ENCODE measurements at places on chromosomes 7 and 10.

DNA sequence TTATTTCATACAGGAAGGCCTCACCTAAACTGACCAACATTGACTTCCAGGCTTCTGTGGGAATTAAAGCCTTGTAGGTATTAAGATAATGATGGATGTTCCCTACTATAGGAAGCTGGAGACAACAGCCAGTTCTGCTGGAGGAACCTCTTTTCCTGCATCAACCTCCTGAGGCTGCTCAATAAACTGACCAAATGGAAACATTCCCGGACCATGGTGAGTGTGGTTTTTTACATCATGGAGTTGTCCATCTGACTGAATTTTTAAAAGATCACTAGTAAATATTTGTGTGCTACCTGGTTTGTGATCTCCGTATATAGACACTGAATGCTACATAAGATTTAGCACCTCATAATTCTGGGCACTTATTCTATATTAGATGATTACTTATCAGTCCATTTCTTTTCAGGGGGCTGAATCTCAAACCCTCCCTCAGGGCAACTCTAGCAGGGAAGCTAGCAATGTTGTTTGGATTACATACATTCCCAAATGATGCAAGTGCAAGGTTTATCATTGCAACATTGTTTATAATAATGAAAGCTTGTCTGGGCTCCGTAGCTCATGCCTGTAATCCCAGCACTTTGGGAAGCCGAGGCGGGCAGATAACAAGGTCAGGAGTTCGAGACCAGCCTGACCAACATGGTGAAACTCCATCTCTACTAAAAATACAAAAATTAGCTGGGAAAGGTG lies 21.5 kb upstream of the SMKR1 start:
- no peak for DNase-seq

DNA sequence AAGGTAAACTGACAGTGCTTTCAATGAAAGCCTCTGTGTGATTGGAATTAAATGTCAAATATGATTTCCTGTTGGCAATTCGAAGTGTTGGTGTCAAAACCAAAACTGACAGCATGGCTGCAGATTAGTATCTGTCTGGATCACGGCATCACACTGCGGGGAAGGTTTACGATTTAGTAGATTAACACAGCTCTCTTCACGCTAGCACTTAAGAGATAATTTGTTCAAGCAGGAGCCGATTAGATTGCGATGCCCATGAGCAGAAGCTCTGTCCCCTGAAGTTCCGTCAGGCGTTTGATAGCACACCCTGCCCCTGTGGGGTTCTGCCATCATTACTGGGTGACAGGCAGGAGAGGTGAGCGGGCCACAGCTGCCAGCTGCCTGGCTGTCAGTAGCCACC lies 279.5 kb upstream of the AUTS2 start:
- peak; percentile 78 for DNase-seq

DNA sequence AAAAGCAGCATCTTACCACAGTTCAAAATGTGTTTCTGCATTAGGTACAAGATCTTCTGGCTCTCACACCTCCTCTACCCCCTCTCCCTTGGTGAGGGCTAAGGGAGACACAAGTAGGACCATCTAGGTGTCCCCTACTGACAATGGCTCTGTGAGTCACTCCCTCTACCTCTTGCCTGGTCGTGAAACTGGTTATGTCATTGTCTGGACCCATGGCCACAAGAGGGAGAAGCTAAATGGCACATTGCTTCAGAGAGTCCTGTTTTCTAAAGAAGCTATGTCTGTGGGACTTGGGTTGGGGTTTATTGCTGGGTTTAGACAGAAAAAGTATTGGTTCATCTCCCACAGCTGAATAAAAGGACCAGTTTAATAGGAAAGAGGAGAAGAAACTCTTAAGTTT lies 4.0 kb upstream of the PLXNA4 start:
- no peak for DNase-seq

GRCh38 chr10:70477661-70478162 lies 855 bp upstream of the PALD1 start:
- no peak for DNase-seq

- no peak for DNase-seq
These were observed 882 bp downstream of the IRF5 start for GRCh38 chr7:128938544-128939074.

DNA sequence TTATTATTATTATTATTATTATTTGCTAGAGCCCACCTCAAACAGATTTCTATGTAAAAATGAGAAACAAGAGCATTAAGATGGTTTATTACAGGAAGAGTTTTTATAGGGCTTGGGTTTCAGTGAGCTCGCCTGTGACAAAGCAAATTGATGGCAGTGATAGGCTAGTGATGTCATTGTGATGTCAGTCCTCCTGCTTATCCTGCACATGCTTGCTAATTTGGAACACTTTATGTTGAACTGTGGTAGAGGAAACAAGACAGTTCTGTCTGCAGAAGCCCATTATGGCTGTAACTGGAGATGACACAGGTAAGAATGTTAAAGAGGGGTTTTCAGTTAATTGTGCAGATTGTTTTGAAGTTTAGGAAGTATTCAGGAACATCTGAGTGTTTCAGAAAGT lies 68.3 kb downstream of the CREM start:
- no peak for DNase-seq

DNA sequence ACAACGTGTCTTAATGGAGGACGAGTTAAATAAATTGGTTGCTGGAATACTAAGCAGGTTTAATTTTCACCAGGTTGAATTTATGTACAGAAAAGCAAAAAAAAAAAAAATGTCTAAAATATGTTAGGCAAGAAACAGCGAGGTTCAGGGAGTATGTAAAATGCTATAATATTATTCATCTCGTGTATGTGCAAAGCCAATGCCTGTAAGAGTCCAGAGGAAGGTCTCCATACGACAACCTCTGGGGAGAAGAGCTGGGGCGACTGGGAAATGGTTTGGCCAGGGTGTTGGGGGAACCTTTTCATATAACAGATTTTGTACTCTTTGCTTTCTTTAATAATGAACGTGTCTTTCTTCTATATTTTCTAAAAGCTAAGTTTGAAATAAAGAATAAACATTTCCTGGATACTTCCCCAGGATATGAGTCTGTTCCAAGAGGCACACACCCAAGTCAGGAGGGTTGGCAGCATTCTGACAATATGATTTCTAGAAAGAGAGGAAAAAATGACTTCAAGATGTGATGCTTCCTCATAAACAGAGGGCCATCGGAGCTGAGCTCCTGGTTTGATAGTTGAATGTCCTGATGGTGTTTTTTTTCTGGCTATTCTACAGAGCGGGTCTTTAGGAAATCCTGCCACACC lies 208.6 kb upstream of the MGMT start:
- no peak for DNase-seq

GRCh38 chr10:28496481-28496961 lies 36.4 kb upstream of the WAC start:
- no peak for DNase-seq

DNA sequence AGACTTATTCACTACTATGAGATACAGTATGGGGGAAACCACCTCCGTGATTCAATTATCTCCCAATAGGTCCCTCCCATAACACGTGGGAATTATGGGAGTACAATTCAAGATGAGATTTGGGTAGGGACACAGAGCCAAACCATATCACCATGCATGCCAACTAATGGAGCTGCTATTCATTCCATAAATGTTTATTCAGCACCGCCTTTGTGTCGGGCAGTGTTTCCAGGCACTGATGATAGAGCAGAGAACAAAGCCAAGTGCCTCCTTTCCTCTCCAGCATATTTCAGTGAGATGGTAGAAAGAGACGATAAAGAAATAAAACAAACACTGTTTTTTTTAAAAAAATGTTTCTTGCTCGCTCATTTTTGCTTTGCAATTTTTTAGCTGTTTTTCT lies 295.9 kb upstream of the FOXK1 start:
- DNase-seq = no peak

DNA sequence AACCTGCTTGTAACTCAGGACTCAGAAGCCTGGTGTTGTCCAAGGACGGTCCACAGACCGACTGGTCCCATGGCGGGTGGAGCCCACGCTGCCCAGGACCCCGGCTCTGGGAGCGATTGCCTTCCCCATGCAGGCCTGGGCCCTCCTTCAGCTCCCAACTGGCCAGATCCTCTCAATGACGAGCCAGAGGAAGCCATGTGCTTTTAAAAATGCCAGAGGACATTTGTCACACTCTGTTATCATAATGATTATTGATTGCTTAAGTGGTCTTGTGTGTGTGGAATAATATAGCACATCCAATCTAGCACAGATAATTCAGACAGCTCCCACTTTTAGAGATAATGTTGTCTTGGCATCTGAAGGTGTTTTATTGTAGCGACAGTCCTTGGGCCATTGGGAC lies 22.6 kb upstream of the OGDHL start:
- no peak for DNase-seq

DNA sequence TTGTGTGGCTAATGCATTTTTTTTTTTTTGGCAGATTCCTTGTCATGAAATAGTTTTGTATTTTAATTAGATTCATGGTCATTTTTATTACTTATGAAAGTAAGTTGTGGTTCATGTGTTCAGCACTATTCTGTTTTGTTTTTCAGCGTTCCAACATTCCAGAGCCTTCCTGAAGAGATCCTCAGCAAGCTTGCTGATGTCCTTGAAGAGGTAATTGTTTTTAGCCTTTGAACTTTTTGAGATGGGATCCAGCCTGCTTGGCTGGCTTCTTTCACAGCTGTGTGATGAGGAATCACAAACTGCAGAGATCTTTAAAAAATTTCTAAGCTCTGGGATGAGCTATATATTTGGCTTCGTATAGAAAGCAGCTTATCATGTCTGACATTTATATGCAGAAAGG lies 208.0 kb upstream of the CSTF2T start:
- no peak for DNase-seq

DNA sequence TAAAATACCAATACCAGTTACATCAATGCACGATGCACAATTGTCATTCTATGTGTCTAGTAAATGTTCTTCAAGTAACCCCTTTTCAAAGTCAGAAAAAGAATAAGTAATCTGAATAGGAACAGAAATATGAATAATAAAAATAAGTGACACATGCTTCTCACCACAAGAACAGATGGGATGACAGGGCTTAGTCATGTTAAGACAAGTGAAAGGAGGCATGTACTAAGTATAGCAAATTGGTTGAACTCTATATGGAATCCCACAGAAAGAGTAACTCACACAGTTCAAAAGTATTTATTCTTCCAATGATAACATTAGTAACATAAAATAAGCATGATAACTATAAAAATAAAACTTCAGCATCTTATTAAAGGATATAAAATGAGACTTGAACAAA lies 100.9 kb upstream of the TAS2R16 start:
- peak; percentile 24 for DNase-seq

- no peak for DNase-seq
These were observed 581 bp downstream of the FAM3C start for GRCh38 chr7:121395494-121395960.

DNA sequence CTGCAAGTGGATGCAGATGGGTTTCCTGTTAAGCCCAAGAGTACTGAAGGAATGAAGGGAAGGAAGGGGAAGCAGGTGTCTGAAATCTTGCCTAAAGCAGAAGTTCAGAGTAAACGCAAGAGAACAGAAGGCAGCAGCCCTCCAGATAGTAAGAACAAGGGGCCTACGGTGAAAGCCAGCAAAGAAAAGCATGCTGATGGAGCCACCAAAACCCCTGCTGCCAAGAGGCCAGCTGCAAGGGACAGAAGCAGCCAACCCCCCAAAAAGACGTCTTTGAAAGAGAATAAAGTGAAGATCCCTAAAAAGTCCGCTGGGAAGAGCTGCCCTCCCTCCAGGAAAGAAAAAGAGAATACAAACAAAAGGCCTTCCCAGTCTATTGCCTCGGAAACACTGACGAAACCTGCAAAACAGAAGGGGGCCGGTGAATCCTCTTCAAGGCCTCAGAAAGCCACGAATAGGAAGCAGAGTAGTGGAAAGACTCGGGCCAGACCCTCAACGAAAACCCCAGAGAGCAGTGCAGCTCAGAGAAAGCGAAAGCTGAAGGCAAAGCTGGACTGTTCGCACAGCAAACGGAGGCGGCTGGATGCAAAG lies 152.5 kb downstream of the LCOR start:
- DNase-seq = no peak

DNA sequence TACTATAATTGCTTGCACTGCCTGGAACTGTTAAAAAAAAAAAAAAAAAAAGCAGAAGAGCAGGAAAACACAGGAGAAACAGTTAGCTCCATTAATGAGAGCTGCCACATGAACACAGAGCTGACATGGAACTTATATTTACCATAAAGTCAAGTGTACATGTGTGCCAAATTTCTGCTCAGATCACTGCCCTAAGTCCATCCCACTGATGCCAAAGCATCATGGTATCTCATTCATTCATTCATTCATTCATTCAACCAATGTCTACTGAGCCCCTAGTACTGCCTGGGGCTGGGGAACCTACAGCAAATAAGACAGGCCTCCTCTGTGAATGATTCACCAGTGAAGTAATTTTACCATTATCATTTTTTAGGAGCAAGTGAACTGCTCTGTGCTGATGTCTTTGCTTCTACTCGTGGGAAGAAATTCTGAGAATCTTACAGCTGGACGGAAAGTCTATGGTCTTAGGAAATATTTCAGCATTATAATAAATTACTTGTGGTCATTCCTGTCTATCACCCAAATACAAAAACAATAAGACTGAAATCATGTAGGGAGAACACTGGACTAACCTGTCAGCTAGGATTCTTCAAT lies 58.8 kb upstream of the ABLIM1 start:
- no peak for DNase-seq

DNA sequence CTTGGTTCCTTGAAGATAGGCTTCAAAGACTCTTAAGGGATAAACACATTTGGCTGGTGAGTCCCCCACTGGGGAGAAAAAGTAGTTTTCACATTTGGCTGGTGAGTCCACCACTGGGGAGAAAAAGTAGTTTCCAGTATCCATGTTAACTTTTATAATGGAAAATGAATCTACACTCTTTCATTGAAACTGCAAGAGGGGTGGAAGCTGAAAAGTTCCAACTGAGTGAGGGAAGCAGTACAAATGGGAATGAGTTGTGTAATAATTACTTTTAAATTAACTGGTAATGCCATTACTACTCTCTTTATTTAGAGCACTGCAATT lies 153.9 kb downstream of the MLLT10 start:
- DNase-seq = no peak

DNA sequence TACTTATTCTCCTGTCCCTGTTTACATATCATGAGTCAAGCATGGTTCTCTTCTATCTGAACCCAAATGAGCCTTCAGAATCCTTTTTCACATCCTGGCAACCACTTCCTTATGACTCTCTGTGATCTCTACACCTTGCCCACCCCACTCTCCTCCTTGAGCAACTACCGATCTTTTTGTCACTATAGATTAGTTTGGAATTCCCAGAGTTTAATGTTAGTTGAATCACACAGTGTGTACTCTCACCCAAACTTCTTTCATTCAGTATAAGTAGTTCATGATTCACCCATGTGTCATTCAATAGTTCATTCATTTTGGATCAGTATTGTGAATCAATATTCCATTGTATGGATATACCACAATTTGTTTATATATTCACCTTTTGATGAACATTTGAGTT lies 55.3 kb downstream of the TFAM start:
- no peak for DNase-seq

- no peak for DNase-seq
These were observed 957.8 kb downstream of the GATA3 start for GRCh38 chr10:9012312-9012711.

- DNase-seq = no peak
These were observed 676.3 kb downstream of the SDK1 start for GRCh38 chr7:3977391-3977790.

GRCh38 chr10:70760271-70760787 lies 24.8 kb downstream of the TBATA start:
- no peak for DNase-seq

GRCh38 chr7:149284343-149284742 lies 22.3 kb downstream of the ZNF783 start:
- no peak for DNase-seq

All from NCI-H524 (cell line).